SK-N-DZ (cell line): ENCODE measurements at places on chromosomes 5 and 9.

DNA sequence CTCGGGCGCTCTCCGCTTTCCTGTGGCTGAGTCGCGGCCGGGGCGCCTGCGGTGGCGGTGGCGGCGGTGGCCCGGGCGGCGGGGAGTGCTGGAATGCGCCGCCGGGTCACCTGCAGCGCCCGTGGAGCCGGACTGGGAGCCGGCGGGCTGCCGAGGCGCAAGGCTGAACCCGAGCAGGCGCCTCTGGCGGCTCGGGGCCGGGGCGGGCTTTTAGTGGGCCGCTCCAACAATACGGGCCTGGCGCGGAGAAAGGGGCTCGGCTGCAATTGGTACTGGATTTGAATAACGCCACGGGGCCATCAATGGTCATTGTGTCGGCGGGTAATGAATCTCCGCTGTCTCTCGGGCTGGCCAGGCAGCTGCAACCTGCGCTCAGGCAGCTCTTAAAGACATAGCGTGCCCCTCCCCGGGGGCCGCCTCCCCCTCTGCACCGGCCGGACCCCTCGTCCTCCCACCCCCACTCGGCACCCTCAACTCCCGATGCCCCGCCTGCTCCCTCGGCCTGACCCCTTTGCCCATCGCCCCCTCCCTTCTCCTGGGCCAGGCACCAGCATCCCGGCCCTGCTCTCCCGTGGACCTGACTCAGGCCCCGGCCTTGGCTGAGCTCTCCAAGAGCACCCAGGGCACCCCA is 22.1 kb downstream of the URM1 start:
- DNase-seq = no peak

DNA sequence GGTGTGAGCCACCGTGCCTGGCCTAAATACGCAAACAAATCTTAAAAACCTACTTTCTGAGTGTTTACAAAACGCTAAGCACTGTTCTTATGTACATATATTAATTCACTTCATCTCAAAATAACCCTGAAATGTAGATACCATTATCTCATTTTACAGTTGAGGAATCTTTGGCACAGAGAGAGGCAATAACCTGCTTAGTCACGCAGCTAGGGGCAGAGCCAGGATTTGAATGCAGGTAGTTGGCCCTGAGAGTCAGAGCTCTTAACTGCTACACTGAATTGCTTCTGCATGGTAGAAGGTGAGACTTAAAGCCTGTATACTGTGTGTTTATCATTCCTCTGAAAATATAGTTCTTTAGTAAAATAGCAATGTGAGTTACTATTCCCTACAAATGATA is 21.9 kb downstream of the ARHGEF37 start:
- no peak for DNase-seq

- peak; percentile 49 for DNase-seq
These were observed 10.9 kb downstream of the PTCH1 start for GRCh38 chr9:95505717-95506427.

DNA sequence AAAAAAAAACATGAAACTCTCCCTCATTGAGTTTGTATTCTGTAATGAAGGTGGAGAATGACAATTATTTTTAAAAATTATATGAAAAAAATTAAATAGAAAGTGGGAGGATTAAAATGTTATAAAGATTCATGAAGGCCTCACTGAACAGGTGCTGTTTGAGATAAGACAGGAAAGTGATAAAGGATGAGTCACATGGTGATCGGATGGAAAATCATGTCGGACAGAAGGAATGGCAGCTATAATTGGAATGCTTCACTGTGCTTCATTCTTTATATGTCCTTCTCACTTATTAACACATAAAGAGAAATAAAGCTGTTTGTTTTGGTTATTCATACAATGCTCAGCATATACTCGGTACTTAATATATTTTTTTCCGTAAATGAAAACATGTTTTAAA is 464.5 kb upstream of the RGMB start:
- no peak for DNase-seq

GRCh38 chr5:53323943-53324642 is 156.3 kb upstream of the FST start:
- no peak for DNase-seq

DNA sequence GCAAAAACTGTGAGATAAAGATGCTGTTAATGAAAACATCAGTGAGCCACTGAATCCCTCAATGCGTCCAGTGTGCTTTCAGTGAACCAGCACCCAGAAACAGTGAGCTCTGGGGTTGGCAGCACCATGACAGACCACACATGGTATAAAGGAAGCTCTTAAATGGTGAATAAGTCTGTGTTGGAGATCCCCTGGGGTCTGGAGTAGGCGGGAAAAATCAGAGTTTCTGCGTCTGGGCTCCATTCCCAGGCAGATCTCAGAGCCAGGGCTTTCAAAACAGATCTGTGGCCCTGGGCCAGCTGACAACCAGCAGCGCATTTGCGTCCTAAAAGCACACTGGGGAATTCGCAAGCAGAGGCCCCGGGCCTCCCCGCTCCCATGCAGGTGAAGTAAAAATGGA is 233.5 kb downstream of the FRMD3 start:
- DNase-seq = peak; percentile 62

GRCh38 chr5:102733534-102733933 is 21.6 kb upstream of the PAM start:
- no peak for DNase-seq

DNA sequence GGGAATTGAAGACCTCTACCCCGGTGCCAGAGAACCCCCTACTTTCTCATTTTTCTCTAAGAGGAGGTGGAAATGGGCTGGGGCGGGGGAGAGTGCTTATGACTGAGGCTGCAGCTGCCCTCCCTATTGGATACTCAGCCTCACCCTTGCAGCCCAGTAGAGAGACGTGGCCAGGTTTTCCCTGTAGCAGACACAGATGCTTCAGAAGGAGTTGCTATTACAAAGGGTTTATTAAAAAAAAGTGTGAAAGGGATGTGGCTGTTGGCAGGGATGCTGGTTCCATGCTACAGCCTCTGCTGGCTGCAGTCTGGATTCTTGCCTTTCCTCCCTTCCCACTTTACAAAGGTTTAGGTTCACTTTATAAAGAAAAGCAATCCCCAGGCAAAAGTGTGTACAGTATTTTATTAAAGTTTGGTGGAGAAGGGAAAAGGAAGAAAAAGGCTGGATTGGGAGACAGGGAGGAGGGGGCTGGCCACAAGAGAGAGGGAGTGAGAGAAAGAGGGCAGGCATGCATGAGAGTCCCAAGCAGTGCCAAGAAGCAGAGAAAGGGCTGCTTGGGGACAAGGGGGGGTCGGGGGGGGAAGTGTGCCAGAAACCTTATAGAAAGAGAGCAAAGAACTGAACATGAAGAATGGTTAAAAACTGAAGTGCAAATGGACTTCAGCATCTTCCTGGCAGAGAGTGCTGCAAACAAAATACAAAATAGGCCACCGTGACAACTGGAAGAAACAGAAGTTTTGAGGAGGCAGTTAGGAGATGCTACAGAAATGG is 29.5 kb upstream of the NFIB start:
- DNase-seq = no peak

DNA sequence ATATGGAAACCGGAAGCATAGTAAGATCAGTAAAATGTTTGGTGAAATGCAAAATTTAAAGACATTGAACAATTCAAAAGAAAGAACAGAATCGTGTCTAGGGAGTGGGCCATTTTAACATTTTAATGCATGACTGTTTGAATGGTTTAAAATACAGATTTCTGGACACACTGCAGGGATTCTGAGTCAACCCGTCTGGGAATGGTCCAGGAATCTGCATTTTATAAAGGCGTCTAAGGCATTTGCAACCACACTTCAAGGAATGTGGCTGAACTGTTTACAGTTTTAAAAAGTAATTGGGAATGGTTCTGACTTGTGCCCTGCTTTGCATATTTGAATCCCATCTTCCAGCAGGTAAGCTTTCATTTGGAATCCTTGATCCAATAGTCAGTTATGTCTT is 811.7 kb upstream of the WWC1 start:
- DNase-seq = no peak

DNA sequence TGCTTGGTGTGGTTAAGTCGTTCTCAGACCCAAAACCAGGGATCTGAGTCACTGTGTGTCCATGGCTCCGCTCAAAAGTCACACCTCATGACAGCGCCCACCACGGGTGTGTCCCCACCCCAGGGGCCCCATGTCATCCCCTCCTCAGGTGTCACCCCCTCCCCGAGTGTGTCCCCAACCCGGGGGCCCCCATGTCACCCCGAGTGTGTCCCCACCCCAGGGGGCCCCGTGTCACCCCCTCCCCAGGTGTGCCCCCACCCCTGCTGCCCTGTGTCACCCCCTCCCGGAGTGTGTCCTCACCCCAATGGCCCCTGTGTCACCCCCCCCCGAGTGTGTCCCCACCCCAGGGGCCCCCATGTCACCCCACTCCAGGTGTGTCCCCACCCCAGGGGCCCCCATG is 5.1 kb downstream of the LRRC14B start:
- no peak for DNase-seq

- no peak for DNase-seq
These were observed 335.8 kb downstream of the IRX2 start for GRCh38 chr5:2415678-2416077.

DNA sequence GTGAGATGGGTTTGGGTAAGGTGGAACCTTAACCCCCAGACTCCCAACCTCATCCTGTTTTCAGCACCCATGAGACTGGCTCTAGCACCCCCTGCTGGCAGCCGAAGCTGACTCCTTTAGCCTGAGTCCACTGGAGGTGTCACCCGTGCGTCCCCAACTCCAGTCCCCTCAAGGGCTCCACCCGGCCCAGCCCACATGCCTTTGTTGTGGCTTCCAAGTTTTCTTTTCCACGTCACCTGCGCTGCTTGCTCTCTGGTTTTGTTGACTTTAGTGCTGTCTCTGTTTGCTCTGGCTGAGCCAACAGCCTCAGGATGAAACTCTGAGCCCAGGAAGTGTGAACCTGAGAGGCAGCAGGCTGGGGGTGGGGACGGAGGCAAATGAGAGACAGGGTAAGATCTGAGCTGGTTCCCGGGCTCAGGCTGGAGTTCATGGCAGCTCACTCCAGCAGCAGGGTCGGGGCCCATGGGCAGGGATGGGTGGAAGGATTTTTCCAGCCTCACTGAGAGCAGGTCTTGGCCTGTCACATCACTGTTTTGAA is 13.2 kb upstream of the AQP7 start:
- DNase-seq = no peak

DNA sequence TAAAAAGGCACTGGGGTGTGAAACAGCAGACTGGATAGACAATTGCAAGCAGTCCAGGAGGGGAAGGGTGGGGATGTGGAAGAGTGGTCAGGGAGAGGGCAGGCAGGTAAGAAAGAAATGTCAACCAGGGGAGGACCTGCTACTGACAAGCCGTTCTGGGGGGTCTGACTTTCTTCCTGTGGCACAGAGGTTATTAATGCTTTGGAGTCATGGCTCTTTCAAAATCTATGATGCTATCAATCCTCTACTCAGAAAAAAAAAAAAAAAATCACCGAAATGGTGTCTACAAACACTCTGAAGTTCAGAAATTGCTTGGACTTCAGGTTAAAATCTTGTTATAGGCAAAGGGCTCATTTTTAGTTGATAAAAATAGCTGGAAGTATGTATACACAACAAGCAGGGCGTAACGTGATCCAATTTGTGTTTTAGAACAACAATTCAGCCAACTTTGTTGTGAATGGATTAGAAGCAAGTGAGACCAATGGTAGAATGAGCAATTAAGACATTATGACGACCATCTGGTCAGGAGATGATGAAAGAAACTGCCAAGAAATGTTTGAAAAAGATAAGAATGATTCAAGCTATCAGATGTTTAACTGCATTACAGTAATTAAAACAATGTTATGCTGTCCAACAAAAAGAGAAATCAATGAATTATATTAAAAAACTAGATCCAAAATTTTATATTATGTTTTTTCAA is 255.2 kb downstream of the DEPDC1B start:
- DNase-seq = no peak

GRCh38 chr9:125176636-125177035 is 13.0 kb downstream of the PPP6C start:
- DNase-seq = peak; percentile 40

DNA sequence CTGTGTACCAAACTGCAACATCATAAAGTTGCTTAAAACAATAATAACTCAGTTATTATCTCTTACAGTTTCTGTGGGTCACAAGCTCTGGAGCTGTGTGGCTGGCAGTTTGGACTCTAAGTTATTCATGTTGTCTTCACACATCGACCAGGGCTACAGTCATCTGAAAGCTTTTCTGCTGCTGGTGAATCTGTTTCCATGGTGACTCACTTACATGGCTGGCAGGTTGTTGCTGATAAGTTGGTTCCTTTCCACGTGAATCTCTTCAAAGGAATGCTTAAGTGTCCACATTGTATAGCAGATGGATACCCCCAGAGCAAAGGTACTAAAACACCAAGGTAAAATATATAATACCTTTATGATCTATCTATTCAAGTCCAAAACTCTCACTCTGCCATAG is 44.8 kb upstream of the CYLC2 start:
- no peak for DNase-seq

DNA sequence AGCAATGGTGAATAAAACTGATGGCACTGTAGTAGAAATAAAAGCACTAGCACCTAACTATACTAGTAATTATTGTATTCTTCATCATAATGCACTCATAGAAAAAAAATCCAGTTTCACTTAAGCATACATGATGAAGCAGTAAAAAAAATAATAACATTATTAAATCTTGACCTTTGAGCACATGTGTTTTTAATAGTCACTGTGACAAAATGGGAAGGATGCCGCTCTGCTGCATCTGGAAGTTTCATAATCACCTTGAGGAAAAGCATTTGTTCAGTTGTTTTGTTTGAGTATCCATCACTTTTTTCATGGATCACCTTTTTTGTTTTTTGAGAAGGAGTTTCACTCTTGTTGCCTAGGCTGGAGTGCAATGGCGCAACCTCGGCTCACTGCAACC is 13.2 kb downstream of the OR2K2 start:
- no peak for DNase-seq

DNA sequence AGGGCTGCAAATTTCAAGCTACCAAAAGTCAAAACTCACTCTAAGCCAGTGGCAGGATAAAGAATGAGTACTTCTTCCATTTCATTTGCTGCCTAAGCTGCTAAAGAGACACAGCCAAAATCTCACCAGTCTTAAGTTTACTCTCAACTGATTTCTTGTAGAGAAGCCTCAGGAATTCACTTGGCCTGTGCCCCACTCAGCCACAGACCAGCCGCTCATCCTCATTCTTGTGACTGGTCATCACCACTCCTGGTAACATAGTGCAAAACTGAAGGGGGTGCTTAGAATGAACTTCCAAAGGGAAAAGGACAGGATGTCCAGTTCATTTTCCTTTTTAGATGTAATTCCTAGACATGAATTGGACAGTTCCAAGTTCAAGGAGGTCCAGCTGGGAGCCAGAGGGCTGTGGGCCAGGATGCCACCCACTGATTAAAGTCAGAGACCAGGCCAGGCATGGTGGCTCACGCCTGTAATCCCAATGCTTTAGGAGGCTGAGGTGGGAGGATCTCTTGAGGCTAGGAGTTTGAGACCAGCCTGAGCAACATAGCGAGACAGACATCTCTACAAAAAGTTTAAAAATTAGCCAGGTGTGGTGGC is 72.7 kb upstream of the RANBP3L start:
- no peak for DNase-seq

- peak; percentile 29 for DNase-seq
These were observed 159.9 kb downstream of the FANCC start for GRCh38 chr9:95157481-95158151.

DNA sequence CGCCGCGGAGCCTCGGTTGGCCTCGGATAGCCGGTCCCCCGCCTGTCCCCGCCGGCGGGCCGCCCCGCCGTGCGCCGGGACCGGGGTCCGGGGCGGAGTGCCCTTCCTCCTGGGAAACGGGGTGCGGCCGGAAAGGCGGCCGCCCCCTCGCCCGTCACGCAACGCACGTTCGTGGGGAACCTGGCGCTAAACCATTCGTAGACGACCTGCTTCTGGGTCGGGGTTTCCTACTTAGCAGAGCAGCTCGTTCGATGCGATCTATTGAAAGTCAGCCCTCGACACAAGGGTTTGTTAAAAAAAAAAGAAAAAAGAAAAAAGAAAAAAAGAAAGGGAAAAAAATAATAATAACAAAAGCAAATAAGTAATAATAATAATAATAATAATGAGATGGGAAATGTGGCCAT is 112.8 kb downstream of the GCNT1 start:
- no peak for DNase-seq
